SK-N-DZ (cell line): ENCODE measurements at places on chromosomes 13 and 19.

DNA sequence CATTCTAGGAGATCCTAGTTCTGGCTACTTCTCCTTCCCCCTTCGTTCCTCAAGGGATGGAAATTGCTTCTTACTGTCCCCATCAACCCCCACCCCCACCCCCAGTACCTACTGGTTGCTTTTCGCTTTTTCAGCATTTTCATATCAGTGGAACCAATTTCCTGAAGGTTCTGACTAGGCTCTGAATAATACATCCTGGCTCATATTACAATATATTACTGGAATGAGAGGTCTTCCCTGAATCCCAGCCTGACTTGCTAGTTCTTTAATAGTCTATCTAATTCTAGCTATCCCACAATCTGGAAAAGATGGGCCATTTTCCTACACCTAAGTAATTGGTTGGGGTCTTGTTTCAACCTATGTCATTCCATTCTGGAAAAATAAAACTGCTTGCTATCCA is 207.4 kb downstream of the COG6 start:
- DNase-seq: no peak

DNA sequence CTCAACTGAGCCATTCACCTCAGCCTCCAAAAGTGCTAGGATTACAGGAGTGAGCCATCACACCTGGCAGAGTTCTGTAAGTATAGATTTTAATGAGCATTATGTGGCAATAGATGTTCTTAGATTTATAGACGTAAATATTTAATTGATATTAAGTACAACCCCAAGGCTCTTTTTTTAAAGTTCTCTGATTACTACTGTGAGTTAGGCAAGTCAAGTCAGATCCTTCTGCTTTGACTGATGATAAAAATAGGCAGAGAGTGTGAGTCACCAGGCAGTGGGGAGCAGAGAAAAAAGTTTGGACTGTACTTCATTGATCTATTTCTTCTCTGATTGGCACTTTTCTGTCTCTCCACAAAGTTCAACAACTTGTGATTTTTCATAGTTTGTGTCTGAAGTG is 1379.9 kb downstream of the UQCRFS1 start:
- no peak for DNase-seq

- peak; percentile 77 for DNase-seq
Measured at GRCh38 chr19:45444318-45445041, 20.8 kb upstream of the ERCC1 start.

- DNase-seq: no peak
Measured at GRCh38 chr13:85638815-85639393, 160.3 kb downstream of the SLITRK6 start.

GRCh38 chr19:21584537-21584936 is 79.1 kb downstream of the ZNF429 start:
- no peak for DNase-seq
